A549 treated with AZD2906 at 1 μM for 4 hours (cell line): ENCODE measurements at places on chromosomes 16 and 17. TPM values are rescaled to one million over a fixed set of nuclear protein-coding genes. Genes with fewer than 3 reads are reported as not detected.

Gene TBC1D3L
- total RNA-seq, result 7.0 to 12.7 TPM (median 12.1 TPM) in 5 replicates

Gene CMTM4
- 23.3 to 36.2 TPM (median 33.8 TPM) in 5 replicates for total RNA-seq

Gene KRT9
- not detected in 5 replicates for total RNA-seq

Gene C16orf74
- total RNA-seq, result 9.1 to 17.7 TPM (median 15.5 TPM) in 5 replicates

Gene DOC2A
- 1.3 to 1.9 TPM (median 1.8 TPM) in 5 replicates for total RNA-seq

Gene TNFSF13
- total RNA-seq, result 0.49 to 1.1 TPM (median 0.68 TPM) in 5 replicates

Gene CD300H
- total RNA-seq, result 0.12 to 0.72 TPM (median 0.43 TPM) in 4 of 5 replicates, not detected in the other

Gene CXCL16
- total RNA-seq, result 12.9 to 17.1 TPM (median 15.5 TPM) in 5 replicates

Gene SKAP1
- total RNA-seq, result 0.12 TPM in 1 of 5 replicates, not detected in the others

Gene WNT3
- 3.9 to 4.5 TPM (median 4.4 TPM) in 5 replicates for total RNA-seq

Gene NTHL1
- 36.2 to 51.1 TPM (median 47.9 TPM) in 5 replicates for total RNA-seq

Gene AXIN2
- 0.57 to 0.83 TPM (median 0.69 TPM) in 5 replicates for total RNA-seq

Gene SMG6
- 21.0 to 25.0 TPM (median 22.9 TPM) in 5 replicates for total RNA-seq

Gene AATK
- 0.40 to 0.85 TPM (median 0.55 TPM) in 5 replicates for total RNA-seq

Gene PER1
- total RNA-seq, result 55.8 to 75.2 TPM (median 61.7 TPM) in 5 replicates
